ENCODE measurements at places on chromosomes 6 and 20.

DNA sequence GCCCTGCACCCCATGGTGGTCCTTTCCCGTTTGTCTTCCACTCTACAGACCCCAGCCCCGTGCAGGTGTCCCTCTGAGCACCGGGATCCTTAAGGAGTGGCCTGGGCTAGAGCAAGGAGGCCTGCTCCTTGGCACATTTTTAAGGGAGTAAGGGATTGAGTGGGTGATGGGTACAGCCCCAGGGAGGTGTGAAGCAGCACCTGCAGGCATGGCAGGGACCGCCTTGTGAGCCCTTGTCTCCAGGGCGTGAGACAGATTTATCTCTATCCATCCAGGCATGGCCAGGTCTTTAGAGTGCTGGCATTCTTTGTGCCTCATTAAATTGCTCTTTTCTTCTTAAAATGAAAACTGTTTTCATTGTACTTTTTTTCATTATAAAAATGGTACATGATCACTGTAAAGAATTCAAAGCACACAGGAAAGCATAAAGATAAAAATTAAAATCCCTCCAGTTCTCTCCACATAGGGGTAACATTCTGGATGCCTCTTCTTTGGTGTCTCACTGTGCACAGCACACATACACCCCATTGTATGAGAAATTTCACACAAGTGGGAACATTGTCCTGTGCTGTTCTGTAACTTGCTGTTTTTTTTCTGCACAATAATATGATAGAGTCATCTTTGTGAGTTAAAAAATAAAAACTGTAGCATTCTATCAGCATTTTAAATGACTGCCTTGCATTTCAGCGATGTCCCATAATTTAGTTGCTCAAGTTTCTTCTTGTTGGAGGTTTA is 31.9 kb upstream of the ZNF831 start:
- no peak for DNase-seq

- DNase-seq, result no peak
These were observed 22.1 kb downstream of the BMP5 start for GRCh38 chr6:55853008-55854001.

GRCh38 chr6:111642463-111643158 is 36.9 kb upstream of the TRAF3IP2 start:
- peak; percentile 80 for DNase-seq

GRCh38 chr6:7920425-7920824 is 9.8 kb upstream of the TXNDC5 start:
- DNase-seq, result no peak

DNA sequence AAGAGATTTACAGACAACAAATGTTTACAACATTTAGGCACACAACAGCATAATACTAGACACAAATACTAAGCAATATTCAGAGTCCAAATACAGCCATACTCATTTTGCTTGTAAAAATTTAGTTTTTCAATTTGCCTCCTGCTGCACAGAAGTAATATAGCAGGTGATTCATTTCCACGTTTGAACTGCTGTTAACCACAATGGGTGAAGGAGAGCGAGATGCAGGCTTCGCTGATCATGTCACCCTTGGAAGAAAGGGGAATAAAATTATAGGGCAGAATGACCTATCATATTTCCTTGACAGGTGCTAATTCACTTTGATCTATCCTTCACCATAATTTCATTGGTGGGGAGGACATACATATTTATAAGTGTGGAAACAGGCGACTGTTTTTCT is 643.8 kb upstream of the AGPAT4 start:
- DNase-seq, result no peak
